ENCODE measurements at places on chromosomes 5 and 9.

DNA sequence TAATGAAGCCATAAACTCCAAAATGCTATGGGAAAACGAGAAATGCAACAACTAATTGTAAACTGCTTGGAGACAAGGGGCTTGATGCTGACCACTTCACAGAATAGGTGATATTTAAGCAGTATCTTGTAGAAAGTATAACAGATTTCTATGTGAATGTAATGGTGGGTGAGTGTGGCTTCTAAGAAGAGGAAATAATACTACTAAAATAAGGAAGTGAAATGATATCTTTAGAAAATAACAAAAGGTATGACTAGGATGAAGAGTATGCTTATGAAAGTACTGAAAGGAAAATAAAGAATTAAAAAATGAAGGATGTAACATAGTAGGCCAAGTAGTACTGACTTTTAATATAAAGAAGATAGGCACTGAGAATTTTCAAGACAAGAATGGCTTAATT lies 94.2 kb downstream of the AGTPBP1 start:
- DNase-seq = no peak

GRCh38 chr5:41403846-41404245 lies 106.6 kb downstream of the PLCXD3 start:
- no peak for DNase-seq

DNA sequence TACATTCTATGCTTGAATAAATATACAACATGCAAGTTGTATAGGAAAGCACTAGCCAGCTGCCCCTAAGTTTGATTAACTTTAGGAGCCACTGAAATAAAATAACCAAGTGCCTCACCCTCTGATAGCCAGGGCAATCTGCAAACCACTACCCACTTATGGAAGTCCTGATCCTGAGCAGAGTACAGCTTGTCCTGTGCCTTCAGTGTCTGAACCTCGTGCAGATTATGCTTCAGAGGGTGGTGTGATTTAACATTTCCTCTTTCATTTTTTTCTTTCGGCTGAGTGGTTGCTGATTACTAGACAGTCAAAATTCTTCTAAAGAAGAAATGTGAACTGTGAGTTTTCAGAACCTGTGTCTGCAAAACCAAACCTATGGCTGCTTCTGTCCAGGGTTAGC lies 327.7 kb downstream of the PIK3R1 start:
- no peak for DNase-seq

DNA sequence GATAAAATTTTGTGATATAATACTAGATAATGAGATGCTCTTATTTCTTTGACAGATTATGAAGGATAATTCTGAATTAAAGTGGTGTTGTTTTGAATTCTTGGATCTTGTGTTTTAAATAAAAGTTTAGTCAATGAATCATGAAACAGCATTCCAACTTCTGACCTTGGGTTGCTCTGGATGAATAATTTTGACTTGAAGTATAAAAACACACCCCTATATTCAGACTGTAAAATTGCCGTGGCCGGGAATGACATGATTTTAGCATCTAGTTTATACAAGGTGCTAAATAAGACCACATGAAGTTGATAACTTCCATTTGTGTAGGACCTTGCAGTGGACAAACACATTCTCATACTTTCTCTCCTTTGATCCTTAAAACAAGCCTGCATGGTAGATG lies 67.2 kb upstream of the DAP start:
- no peak for DNase-seq

DNA sequence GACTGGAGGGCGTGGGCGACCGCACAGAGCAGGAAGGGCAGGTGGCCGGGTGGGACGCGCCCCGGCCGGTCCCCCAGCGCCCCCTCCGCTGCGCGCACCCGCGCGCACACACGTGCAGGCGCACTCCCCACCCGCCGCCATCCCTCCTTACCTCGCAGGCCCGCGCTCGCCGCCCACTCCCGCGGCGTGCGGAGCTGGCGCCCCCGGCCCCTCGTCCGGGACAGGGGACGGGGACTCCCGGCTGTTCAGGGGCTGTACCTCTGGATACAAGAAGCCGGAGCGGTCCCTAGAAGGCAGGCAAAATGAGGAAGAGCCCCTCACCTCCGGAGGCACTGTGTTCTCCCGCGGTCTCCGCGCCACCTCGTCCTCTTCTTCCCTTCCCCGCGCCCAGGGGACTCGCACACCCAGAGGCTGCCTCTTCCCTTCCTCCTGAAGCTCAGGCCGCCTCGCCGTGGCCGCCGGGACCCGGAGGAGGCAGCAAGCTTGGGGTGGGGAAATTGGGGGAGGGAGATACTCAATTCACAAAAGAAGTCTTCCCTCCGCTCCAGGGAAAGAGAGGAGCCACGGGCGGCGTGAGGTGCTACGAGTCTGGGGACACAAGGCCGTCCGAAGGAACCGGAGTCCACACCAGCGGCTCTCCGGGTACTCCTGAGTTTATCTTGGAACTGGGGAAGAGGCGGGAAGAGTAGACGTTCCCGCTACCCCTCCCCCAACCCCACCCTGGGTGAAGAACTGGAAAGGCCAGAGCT lies 1.4 kb upstream of the GABRB2 start:
- no peak for DNase-seq

DNA sequence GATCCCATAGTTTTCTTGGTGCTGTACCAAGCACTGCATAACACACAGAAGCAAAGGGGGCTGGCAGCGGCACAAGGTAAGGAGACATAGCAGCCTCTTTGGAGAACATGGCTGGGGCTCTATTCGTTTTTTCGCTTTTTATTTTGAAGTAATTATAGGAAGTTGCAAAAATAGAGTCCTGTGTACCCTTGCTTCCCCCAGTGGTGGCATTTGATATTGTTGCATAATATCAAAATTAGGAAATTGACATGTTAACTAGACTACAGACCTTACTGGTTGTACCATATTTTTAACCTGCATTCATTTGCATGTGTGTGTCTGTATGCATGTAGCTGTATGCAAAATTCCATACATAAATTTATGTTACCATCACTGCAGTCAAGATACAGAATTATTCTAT lies 6.6 kb upstream of the UBQLN1 start:
- no peak for DNase-seq

DNA sequence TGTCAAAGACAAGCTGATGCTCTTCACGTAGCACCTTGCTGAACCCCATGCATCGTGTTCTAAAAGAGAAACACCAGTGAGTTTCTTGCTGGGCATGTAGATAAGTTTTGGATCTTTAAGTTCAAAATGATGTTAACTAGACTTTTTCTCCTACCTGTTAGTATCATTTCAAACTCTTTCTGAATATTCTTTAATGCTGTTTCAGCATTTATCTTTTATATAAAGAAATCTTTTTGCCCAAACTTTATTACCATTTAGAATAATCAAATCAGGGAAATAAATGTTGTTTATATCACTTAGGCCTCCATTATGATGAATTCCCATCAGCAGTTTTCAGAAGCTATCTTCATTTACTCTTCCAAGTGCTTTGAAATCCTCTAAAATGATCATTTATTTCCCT lies 542.8 kb downstream of the CDH10 start:
- no peak for DNase-seq

- DNase-seq = no peak
Observed at GRCh38 chr9:27447031-27447683, 76.9 kb upstream of the IFNK start.

- no peak for DNase-seq
Observed at GRCh38 chr5:154367101-154367500, 78.7 kb upstream of the SAP30L start.

GRCh38 chr9:133207021-133207531 lies 2.0 kb downstream of the OBP2B start:
- no peak for DNase-seq

GRCh38 chr9:78143281-78144007 lies 92.4 kb upstream of the CEP78 start:
- no peak for DNase-seq

DNA sequence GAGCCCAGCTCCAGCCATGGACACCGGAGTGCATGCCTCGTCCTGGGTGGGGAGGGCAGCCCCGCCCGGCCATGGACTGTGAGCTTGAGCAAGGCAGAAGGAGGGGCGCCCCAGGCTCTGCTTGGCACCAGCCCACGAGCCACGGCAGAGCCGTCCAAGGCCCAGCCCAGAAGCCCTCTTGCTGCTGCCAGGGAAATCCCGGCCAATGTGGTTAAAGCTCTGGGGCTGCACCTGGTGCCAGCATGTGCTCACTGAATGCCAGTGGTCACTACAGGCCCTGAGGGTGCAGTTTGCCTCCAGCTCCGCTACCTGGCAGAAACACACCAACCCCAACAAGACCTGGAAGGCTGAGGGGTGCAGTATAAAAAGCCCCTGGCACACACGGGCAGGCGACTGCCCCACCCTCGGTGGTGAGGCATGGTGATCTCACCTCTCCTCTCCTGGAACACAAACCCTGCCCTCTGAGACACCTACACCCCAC lies 11.8 kb downstream of the BRD3 start:
- no peak for DNase-seq

DNA sequence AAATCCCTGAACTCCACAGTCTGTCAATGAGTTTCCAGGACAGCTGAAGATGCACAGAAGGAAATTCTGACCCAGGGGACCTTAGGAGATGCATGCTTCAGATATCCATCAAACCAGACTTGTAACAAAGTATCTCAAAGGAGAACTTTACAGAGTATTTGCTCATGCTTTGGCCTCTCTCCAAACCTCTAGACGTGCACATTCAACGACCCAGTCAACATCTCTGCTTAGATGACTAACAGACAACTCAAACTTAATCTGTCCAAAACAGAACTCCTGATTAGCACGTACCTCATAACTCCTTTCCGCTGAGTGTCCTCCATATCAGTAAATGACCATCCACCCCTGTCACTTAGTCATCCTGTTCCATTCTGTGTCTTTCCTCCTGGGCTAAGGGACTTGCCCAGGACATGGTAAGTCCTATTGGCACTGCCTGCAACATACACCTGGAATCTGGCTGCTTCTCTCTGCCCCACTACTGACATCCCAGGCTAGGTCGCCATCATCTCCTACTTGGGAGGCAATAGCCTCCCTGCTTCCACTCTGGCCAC lies 107.4 kb downstream of the LMNB1 start:
- DNase-seq = peak; percentile 62

GRCh38 chr5:89703817-89704216 lies 705.7 kb downstream of the CETN3 start:
- no peak for DNase-seq

GRCh38 chr5:33675958-33676464 lies 215.8 kb downstream of the ADAMTS12 start:
- DNase-seq = no peak

DNA sequence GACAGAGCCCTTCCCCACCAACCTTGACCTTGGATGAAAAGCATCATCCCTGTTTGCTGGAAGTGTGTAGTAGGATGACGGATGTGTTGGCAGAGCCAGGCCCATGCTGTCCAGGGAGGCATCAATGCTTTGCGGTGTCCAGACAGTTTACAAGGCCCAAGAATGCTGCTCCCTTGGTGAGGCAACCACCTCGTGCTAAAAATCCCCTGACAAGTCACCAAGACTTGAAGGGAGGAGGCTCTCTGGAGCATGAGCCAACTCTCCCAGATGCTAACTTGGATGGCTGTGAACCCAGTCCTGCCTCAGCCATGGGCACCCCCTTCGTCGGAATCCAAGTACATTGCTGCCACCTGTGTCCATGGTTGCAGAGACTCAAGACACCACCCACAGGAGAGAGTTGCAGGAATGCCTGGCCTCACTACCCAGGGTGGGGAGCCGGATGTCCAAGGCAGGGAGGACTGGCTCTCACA lies 9.5 kb upstream of the NKD2 start:
- DNase-seq = no peak

- DNase-seq = no peak
Observed at GRCh38 chr9:625613-626012, 215.9 kb upstream of the DMRT1 start.

- DNase-seq = no peak
Observed at GRCh38 chr5:72070529-72070928, 36.7 kb upstream of the MAP1B start.

- DNase-seq = no peak
Observed at GRCh38 chr9:2872250-2872930, 28.5 kb upstream of the PUM3 start.

Data from glomerular endothelial cell (primary cell).